Cerebellum (tissue), 4 donors: ENCODE measurements at places on chromosomes 16 and 17.

GRCh38 chr16:56309008-56309407 is 116.3 kb downstream of the AMFR start:
- no peak for DNase-seq

GRCh38 chr16:84508502-84508901 is 4.0 kb upstream of the MEAK7 start:
- DNase-seq: no peak

GRCh38 chr17:42997390-42997983 is 732 bp upstream of the RPL27 start:
- no peak for DNase-seq

DNA sequence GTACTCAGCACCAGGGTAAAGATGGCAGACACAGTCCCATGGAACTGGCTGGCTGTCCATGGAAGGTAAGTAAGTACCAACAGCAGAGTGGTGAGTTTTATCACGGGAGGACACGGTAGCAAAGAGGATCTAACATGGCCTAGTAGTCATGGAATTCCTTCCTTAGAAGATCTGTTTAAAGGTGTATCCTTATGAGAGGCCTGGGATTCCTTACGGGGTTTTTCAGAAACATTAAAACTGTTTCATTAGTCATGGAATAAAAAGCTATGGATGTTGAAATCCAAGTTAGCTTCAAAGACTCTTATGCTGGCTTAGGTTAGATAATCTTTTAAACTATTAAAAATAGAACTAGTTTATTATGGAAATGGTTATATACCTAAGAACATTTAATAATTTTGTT is 7.4 kb downstream of the FTO start:
- DNase-seq: no peak

- no peak for DNase-seq
Measured at GRCh38 chr17:28493460-28493859, 12.7 kb upstream of the FOXN1 start.

DNA sequence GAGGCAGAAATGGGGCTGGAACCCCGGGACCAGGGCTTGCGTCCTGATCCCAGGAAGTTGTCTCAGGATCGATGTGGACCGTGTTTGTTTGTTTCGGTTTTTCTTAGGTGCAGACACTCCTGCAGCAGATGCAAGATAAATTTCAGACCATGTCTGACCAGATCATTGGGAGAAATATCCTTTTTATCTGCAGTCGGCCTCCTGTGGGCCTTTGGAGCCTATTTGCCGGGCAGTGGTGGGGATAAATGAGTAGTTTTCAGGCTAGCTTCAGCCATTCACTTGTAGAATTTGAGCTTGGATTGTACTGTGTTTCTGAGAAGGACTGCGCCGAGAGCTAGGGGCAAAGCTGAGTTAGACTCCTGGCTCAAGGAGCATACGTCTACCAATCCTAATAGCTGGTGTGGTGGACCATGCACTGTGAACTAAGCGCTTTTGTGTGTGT is 816 bp downstream of the HSBP1 start:
- peak; percentile 10 for DNase-seq

DNA sequence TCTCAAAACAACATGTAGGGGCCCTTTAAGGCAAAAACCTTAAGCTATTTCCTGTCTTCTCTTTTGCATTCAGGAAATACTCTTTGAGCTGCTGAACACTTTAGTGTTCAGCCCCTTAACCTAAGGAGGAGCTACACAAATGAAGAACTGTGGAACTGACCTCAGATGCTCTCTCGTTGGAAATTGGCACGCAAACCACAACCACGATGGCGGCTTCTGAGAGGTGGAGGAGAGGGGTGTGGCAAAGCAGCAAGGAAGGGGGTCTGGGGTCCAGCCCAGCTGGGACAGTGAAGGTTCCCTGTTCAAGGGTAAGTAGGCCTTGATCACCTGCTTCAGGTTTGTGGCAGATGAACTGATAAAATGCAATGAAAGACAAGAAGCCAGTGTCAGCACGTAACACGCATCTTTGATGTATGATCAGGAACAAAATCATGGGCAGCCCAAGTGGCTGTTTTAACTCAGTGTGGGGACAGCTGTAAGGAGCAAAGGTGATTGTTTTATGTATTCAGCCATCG is 291.6 kb upstream of the TNRC6C start:
- DNase-seq: no peak

DNA sequence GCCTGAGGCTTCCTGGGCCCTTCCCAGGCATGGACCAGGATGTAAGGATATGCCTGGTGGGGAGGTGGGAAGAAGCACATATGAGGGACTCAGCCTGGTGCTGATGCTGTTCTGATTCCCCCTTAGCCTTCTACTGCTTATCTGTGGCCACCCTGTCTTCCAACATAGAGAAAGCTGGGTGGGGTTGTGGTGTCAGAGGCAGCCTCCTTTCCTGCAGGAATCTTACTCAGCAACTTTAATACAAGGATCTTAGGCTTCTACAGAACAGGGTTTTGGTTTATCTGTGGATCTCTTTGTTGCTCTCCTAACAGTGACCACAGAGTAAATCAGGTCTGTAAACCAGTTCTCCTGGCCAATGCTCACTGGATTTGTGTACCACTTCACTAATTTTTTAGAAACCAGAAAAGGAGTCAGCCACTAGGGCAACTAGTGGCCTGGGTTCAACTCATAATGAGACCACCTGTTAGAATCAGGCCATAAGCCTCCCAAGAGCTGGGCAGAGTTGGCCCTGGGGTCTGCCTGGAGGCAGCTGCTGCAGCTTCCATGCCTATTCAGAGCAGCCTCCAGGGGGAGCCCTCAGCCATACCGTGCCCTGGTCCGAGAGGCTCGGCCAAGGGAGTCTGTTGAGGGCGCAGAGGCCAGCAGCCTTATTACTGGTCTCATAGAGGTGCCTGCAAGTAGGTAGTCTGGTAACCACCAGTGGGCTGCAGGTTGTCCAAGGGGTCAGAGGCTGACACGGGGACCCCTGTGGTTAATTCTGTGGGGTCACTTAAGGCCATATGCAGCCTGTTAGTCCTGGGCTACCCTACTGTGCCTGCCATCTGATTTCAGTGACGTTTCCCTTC is 7.1 kb downstream of the HAS3 start:
- DNase-seq: no peak

DNA sequence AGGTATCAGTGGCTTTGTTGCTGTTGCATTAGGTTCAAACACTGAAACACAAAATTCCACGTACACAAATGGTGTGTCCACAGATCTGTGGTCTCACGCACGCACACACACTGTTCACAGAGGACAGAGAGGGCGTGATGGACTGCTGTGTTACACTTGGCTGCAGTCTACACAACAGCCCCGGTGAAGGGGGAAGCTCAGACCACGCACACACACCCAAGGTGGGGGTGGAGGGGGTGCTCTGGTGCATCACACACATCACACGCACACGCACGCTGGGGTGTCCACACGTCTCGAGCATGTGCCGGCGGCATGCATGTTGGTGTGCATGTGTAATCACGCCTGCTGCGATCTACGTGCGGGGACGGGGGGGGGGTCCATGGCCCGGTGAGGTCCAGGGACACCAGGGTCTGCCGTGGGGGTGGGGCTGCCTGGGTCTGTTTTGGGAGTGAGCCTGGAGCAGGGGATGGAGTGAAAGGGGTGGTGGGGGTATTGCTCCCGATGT is 7.3 kb downstream of the HSD3B7 start:
- no peak for DNase-seq

GRCh38 chr16:24966634-24967033 is 48.5 kb downstream of the ARHGAP17 start:
- no peak for DNase-seq

GRCh38 chr17:72034000-72034399 is 86.8 kb upstream of the SOX9 start:
- DNase-seq: no peak

DNA sequence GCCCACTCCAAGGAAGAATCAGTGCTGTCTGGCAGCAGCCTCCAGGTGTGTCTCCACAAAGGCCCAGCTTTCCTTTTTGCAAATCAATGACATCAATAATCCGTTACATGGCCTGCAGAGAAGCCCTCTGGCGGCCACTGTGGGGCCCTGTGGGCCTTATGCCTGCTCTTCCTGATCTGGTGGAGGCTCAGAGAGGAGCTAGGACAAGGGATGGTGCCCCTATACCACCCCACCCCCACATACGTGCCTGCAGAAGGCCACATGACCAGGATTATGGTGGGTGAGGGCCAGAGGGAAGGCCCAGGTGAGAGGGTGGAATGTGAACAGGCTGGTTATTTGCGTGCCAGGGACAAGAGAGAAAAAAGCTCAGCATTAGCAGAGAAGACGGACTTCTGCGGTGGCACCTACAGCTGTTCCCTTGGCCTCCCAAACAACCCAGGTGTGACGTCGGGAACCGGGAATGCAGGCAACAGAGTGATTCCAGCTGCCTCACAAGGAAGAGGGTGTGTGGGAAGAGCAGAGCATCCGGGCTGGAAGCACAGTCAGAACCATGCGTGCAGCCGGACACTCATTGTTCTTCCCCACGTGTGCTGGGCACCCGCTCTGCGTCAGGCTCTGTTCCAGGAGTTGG is 22.5 kb downstream of the EIF4A3 start:
- DNase-seq: no peak
